ENCODE measurements at places on chromosomes 16 and 17.

- no peaks in the 10 kb centered on the region for H3K27me3 ChIP-seq
- DNase-seq, result no peak
- no peak overlapping the region for H3K27ac ChIP-seq
These were observed 6.8 kb upstream of the SULT1A1 start for GRCh38 chr16:28616636-28617035.

DNA sequence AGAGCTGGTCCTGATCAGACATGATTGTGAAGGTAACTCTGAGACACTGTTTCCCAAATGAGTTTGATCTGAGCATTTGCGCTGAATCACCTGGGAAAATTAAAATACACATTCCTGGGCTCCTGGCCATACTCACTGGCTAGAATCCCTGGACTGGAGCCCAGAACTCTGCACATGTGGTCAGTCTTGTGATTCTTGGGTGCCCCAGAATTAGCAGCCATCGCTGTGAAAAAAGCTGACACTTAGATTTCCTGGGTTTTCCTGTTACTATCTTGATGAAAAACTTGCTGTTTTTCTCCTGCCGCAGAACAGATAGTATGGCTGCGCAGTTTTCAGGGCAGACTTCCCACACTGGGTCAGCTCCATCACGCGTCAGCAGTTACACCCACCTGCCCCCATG lies 24.6 kb downstream of the NECAB2 start:
- no peak overlapping the region for H3K4me3 ChIP-seq
- H3K27ac ChIP-seq, result no peak overlapping the region
- DNase-seq, result no peak

- H3K27ac ChIP-seq, result peak overlapping the region; percentile 55
- H3K27me3 ChIP-seq, result peaks cover 8% of the 10 kb centered on the region
- peak overlapping the region; percentile 62 for H3K4me3 ChIP-seq
- H3K36me3 ChIP-seq, result no peaks in the 10 kb centered on the region
- DNase-seq, result peak; percentile 73
These were observed 42.1 kb upstream of the BHLHA9 start for GRCh38 chr17:1227917-1228780.

DNA sequence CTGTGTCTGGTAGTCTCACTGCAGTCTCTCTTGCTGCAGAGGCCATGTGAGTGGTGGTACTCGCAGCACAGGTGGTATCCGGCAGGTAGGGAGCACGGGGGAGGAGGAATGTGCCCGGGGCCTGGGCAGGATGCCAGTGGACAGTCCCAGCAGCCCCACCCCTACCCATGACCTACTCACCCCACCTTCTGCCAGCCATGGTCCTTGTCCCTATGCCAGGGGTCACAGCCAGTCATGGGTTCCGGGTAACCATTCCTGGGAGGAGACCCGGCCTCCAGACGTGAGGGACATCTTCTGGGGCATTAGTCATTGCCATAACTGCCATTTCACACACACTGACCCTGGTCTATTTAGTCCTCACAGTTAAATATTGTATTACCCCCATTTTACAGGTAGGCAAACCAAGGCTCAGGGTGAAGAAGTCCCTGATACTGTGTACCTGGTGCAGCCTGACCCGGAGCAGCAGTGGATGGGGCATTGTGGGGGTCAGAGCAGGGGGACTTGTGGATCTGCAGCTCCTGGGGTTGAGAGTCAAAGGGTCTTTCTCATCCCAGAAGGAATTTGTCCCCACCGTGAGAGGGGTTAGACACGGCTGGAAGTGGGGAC lies 58.8 kb upstream of the TAC4 start:
- H3K4me3 ChIP-seq, result no peak overlapping the region
- DNase-seq, result no peak
- peaks cover 87% of the 10 kb centered on the region for H3K27me3 ChIP-seq
- no peaks in the 10 kb centered on the region for H3K36me3 ChIP-seq
- peaks cover 4% of the 10 kb centered on the region for H3K4me1 ChIP-seq
- no peak overlapping the region for H3K27ac ChIP-seq

- H3K27ac ChIP-seq, result peak overlapping the region; percentile 98
- H3K4me3 ChIP-seq, result peak overlapping the region; percentile 93
- H3K36me3 ChIP-seq, result peaks cover 20% of the 10 kb centered on the region
- H3K27me3 ChIP-seq, result no peaks in the 10 kb centered on the region
These were observed 16.6 kb upstream of the ERN1 start for GRCh38 chr17:64146418-64147109.

- H3K4me1 ChIP-seq, result no peaks in the 10 kb centered on the region
- DNase-seq, result no peak
- no peaks in the 10 kb centered on the region for H3K27me3 ChIP-seq
These were observed 180.0 kb downstream of the BCAS3 start for GRCh38 chr17:60857556-60858080.

All from upper lobe of right lung (tissue), 1 donor.